Epithelial cell of esophagus (primary cell): ENCODE measurements at places on chromosomes 6 and 20.

DNA sequence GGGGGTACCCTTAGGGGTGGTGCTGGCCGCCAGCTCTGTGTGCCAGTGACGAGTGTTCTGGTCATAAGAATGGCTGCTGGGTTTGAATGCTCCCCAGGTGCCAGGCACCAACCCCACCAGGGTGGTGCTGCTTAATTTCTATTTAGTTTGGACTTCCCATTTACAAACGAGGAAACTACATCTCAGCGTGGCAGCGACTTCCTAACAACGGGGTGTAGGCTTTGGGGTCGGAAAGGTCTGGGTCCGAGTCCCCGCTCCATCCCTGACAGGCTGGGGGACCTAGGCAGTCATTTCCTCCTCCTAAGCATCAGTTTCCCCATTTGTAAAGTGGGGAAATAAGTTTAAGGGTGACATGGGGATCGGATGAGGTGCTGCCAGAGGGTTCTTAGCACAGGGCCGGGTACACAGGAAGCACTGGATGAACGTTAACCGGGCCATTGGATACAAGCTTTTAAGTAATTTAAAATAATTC is 30.3 kb downstream of the CEBPB start:
- no peak for DNase-seq

DNA sequence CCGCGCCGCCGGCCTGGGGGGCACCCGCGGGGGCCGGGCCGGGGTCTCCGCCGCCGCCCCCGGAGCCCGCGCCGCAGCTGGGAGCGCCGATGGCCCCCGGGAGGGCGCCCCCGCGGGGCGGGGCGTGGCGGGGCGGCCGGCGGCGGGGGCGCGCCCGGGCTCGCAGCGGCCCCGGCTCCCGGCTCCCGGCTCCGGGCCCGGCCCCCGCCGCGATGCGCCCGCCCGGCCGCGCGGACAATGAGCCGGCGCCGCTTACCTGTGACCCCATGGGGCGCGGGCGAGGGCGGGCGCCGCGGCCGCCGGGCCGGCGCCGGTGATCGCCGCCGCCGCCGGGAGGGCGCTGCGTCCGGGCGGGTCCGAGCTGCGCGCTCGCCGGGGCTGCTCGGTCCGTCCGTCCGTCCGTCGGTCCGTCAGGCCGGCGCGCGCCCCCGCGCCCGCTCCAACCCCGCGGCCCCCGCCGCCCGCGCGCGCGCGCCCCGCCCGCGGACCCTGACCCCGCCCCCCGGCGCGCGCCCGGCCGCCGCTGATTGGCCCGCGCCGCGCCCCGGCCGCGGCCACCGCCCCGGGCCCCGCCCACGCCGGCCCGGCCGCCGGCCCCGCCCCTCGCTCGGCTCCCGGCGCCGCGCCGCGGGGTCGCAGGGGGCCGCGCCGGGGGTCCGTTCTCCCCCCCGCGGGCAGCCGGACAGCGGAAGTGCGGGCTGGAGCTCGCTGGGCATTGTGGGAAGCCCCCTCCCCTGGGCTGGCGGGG is at the start of gene ZBTB46:
TSS of gene ZBTB46 (minus strand) at position 424 of the 748 bp plus-strand sequence. CDS start 40,507 bp downstream, outside the sequence.
- peak; percentile 53 for DNase-seq

GRCh38 chr20:21521596-21522480 is 8.0 kb upstream of the NKX2-2 start:
- no peak for DNase-seq

DNA sequence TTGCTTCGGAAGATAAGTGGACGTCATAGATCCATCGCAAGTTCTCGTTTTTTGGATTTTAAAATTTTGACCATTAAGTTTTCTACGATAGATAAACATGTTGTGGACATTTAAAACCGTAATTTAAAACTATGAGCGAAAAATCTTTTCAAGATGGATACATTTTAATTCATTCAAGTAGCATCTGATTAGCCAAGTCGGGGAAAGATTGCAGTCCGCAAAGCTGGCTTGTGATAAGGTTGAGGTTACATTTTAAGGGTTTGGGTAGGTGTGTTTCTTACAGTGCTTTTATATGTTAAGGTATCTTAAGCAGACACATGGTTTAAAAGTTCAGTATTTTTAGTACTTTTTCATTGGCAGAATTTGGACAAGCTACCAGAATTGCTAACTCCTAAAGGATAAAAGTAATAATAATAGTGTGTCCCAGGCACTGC is 1.2 kb downstream of the WTAP start:
- peak; percentile 13 for DNase-seq

DNA sequence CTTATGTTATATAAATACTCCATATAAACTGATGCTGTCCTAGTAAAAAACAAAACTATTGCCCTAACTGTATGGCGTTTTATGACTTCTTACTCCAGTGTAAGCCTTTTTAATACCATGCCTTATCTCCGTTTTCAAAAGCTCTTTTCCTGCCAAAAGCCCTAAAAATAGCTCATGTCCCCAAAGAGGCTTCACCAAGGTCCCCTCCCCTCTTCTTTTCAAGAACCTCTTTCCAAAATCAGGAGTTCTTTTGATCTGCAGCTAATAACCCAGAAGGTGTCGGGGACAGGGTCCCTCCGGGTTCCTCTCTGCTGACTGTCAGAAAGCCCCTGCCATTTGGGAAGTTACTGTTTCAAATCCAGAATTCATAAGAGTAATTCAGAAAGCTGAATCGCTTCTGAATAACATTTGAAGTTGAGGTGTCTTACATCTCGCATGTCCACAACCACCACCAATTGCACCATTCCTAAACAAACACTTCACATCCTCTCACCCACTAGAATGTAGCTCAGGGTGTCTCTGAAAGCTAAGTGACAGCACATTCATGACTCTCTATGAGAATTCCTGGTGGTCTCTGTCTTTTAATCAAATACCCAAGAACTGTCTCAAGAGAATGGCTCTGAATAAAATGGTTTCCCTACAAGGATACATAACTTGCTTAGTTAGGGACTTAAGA is 13.3 kb downstream of the TASP1 start:
- no peak for DNase-seq

- DNase-seq: peak; percentile 79
Observed at GRCh38 chr6:35544769-35545361, 32.2 kb upstream of the TULP1 start.

- DNase-seq: no peak
Observed at GRCh38 chr20:43560974-43561373, 2.1 kb downstream of the SGK2 start.

GRCh38 chr6:56345376-56345995 is 98.1 kb upstream of the COL21A1 start:
- DNase-seq: no peak

DNA sequence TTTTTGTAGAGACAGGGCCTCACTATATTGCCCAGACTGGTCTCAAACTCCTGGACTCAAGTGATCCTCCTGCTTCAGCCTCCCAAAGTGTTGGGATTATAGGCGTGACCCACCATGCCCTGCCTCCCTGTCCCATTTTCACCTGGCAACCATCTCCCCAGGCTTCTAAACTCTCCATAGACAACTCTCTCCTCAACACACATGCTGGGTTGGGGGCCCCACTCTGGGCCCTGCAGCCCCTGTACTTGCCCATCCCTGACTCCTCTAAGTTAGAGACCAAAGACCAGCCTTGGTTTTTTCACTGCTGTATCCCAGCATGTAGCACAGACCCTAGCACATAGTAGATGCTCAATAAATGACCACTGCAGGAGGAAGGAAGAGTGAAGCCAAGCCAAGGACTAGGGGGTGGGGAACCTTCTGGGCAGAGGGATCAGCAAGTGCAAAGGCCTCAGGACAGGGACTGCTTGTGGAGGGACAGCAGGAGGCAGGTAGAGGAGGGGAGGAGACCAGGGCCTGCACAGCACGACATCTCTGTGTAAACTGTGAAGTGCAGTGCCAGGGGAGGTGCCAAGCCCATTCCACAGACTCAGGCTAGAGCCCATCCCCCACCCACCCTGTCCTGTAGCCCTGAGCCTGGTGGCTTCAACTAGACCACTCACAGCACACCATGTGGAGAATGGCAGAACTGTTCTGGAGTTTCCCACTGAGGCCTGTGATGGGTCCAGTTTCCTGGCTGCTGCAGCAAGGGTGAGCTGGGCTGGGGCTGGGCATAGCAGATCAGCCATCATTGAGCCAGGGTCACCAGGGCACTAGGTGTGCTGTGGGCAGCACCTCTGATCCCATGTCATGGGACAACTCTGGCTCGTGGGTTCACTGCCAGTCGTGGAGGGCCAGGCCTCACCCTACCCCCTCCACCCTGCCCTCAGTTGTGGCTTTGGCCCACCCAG is 3.4 kb upstream of the SRC start:
- DNase-seq: no peak

DNA sequence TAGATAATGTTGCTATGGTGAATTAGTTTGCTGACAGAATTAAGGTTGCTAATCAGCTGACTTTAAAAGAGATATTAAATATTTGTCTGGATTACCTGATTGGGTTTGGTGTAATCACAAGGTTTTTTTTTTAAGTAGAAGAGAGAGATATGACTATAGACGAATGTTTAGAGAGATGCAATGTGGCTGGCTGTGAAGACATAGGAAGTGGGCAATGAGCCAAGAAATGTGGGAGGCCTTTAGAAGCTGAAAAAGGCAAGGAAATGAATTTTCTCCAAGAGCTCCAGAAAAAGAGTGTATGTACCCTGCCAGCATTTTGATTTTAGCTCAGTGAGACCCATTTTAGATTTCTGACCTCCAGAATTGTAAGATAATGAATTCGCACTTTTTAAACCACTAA is 598.3 kb downstream of the PKHD1 start:
- DNase-seq: peak; percentile 32

GRCh38 chr20:40276301-40276700 is 412.7 kb downstream of the MAFB start:
- no peak for DNase-seq

DNA sequence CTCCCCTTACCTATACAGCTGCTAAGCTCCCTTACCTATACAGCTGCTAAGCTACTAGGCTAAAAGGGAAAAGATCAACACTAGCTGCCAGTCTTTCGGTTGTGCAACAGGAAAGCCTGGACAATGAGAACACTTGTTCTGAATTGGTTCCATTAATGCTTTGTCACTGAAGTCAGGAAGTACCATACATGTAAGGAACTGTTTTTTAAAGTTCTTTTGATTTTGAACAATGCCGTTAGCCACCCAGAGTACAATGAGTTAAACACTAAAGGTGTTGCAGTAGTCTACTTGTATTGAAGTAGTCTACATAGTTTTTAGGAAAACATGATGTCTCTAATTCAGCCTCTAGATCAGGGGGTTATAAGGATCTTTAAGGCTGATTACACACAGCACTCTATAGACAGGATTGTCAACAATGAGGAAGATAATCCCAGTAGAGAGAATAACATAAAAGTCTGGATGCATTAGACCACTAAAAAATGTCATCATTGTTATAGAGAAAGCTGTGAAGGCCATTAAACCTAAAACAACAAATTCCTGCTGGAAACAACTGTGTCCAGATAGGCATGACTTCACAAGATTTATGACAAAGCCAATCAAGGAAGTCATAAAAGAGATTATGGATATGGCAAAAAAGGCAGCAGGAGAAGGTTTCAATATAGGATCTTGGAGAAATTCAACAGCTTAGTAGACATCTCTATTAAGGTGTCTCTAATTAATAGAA is 306.3 kb downstream of the PHF3 start:
- DNase-seq: peak; percentile 36

GRCh38 chr6:40466986-40467539 is 120.1 kb downstream of the LRFN2 start:
- DNase-seq: no peak

- no peak for DNase-seq
Observed at GRCh38 chr6:104532462-104532861, 327.3 kb downstream of the HACE1 start.

- no peak for DNase-seq
Observed at GRCh38 chr6:12336121-12336971, 46.2 kb downstream of the EDN1 start.

DNA sequence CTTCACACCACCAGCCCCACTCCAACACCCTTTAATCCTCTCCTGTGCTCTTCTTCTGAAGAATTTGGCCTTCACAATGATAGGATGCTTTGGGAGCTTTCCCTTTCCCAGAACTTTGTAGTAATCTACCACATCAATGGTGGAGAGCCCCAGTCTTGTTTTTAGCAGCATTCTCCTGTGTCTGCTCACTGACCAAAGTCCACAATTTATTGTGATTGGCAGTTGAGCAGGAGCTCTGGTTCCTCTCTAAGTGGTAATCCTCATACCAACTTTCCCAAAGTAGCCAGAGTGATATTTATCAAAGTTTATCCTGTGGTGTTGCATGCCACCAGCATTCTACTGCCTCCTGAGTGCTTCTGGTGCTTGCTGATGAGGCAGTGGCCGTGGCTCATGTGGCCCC is 29.0 kb upstream of the OPN5 start:
- DNase-seq: no peak
